Upper lobe of right lung (tissue), 1 donor: ENCODE measurements at places on chromosomes 4 and X. TPM values are rescaled to one million over a fixed set of nuclear protein-coding genes. Genes with fewer than 3 reads are reported as not detected.

- H3K27me3 ChIP-seq, result no peaks in the 10 kb centered on the region
- H3K4me3 ChIP-seq, result no peak overlapping the region
- no peaks in the 10 kb centered on the region for H3K36me3 ChIP-seq
- peaks cover 7% of the 10 kb centered on the region for H3K4me1 ChIP-seq
- no peak for DNase-seq
- no peak overlapping the region for H3K27ac ChIP-seq
These were observed 82.4 kb upstream of the HPRT1 start for GRCh38 chrX:134377537-134377936.

- peaks cover 14% of the 10 kb centered on the region for H3K4me1 ChIP-seq
- no peak overlapping the region for H3K4me3 ChIP-seq
- no peaks in the 10 kb centered on the region for H3K36me3 ChIP-seq
- no peak for DNase-seq
These were observed 32.1 kb downstream of the UBE2K start for GRCh38 chr4:39730072-39730471.

- no peak overlapping the region for H3K27ac ChIP-seq
- no peak overlapping the region for H3K4me3 ChIP-seq
- H3K27me3 ChIP-seq, result no peaks in the 10 kb centered on the region
These were observed 49.7 kb upstream of the ANKRD17 start for GRCh38 chr4:73308286-73308685.

GRCh38 chr4:26441771-26442170 is 48.5 kb downstream of the CCKAR start:
- no peak for DNase-seq
- H3K4me3 ChIP-seq, result no peak overlapping the region
- no peaks in the 10 kb centered on the region for H3K27me3 ChIP-seq
- H3K36me3 ChIP-seq, result peaks cover 6% of the 10 kb centered on the region

- DNase-seq, result no peak
- no peaks in the 10 kb centered on the region for H3K4me1 ChIP-seq
- H3K27me3 ChIP-seq, result no peaks in the 10 kb centered on the region
- no peaks in the 10 kb centered on the region for H3K36me3 ChIP-seq
- H3K27ac ChIP-seq, result no peak overlapping the region
- H3K4me3 ChIP-seq, result no peak overlapping the region
These were observed 1041.2 kb upstream of the INTU start for GRCh38 chr4:126591583-126591982.

DNA sequence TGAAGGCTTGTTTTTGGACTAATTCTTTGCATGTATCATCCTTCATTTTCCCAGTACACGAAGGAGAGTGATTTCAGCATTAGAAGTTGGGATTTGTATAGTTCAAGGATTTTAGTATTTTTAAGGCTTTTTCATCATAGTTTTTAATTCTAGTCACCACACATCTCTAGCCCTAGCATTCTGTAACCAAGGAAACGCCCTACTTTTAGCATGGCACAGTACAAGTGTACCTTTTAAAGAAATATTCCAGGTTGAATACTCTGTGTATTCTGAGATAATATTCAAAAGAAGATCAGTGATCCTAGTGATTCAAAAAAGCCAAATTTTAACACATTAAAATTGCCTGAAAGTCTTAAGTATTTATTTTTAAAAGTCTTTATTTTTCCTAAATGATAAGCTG is 150.5 kb downstream of the RAP1GDS1 start:
- H3K27me3 ChIP-seq, result no peaks in the 10 kb centered on the region
- no peak overlapping the region for H3K4me3 ChIP-seq
- DNase-seq, result no peak
- H3K36me3 ChIP-seq, result peaks cover under 1% of the 10 kb centered on the region

The IBSP gene
- total RNA-seq, result not detected

The GAB3 gene
- total RNA-seq, result 12.9 TPM

The MSX1 gene
- 2.5 TPM for total RNA-seq

The MAMLD1 gene
- total RNA-seq, result 5.0 TPM
